ENCODE measurements at places on chromosomes 7 and 10.

- no peak for DNase-seq
Observed at GRCh38 chr7:101186844-101187428, 6.8 kb upstream of the NAT16 start.

GRCh38 chr7:157274991-157275427, 61.8 kb upstream of the DNAJB6 start:
- DNase-seq, result no peak

- DNase-seq, result no peak
Observed at GRCh38 chr10:28906011-28906411, 228.7 kb downstream of the BAMBI start.

GRCh38 chr7:69515495-69516212, 82.6 kb upstream of the AUTS2 start:
- DNase-seq, result no peak

- no peak for DNase-seq
Observed at GRCh38 chr10:44384601-44385025, 284 bp downstream of the CXCL12 start.

- no peak for DNase-seq
Observed at GRCh38 chr10:27481486-27481885, 22.6 kb upstream of the RAB18 start.

GRCh38 chr7:14988941-14989340, 86.4 kb upstream of the DGKB start:
- DNase-seq, result no peak

DNA sequence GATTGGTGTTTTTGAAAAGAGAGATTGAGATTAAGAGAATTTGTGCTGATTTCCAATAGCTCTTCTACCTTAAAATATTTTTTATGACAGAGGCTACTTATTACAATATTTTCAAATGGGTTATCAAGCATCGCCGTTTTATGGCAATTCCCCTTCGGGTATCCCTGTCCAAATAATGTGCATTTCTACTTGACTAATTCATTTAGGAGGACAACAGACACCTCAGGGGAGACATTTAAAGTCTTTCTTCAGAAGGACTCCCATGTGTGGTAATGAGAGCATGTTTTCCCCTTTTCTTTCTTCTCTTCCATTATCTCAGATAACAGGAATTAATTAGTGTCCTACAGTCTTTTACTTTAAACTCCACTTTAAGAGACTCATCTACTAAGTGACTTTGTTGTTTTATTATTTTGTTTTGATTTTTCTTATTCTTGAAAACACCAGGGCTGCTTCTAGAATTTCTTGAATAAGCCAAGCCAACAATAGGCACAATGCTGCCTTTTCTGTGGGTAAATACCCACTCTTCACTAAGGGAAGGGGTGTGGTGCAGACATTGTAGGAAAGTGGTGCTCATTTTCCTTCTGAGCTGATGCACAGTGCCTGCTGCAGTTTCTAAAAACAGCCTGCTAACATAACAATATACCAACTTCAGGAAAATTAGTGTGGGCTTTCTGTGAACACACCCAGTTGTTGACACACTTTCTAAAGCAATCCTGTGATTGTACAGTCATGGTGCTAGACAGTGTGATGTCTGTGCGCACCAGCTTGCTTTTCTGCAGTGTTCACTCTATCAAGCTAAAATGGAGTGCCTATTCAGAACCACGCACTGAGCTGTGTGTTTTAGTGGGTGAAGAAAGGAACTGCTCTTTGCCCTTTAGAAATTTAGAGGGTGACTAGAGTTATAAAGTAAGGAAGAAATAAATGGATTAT, 597.7 kb downstream of the NRG3 start:
- no peak for DNase-seq

DNA sequence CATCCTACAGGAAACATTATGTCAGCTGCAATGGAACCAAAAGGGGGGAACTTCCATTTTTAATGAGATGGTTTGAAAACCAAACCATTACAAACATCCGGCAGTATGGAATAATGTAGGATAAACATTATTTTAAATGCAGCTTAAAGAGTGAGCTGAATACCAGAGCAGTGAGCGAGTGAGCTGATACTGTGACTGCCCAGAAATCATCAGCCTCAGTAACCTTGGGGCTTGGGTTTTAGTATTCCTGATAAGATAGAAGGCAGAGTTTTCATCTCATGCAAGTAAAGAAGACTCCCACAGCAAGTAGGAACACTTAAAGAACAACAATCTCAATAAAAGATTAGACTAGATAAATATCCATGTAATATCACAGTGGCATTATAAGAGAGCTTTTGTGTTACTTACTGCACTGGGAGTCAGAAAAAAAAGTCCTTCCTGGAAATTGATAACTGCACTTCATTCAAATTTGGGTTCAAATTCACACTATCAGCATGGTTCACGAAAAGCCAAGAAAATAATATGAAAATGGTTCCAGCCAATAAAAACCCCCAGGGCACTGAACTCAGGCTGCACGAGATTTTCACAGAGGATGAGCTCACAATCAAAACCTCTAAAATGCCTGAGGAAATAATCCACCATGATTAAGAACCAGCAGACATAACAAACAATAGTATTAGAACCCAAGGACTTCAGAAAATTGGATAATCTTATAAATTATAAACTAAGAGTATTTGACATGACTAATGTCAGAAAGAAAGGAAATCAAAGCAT, 115.7 kb downstream of the MTPAP start:
- DNase-seq, result no peak

GRCh38 chr10:129678186-129678585, 211.1 kb downstream of the MGMT start:
- no peak for DNase-seq

DNA sequence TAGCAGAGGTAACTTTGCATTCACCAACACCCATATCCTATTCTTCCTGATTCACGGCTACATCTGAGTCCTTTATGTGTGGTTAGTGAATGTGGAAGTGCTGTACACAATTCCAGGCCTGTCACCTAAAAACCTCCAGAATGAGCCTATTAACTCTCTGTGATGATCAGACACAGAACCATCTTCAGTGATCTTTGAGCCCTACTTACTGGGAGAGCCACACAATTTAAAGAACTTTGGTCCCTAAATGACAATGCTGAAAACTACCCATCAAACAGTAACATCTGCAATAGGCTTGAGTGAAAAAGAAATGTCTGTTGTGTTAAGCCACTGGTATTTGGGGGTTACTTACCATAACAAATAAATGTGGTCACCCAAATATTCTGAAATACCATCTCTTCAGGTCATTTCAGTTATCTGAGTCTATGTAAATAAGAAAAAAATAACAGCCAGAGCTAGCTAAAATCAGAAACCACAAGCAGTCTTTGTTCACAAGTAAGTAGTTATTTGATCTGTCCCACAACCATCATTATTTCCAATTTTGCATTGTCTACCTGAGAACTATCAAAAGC, 145.7 kb downstream of the HGF start:
- no peak for DNase-seq
